T-helper 9 cell (primary cell): ENCODE measurements at places on chromosomes 11 and 22.

GRCh38 chr11:9651899-9652748 is 11.8 kb upstream of the SWAP70 start:
- DNase-seq = no peak

GRCh38 chr11:44304091-44305025 is 5.6 kb downstream of the ALX4 start:
- DNase-seq = no peak

GRCh38 chr11:69656536-69657455 is 15.8 kb downstream of the CCND1 start:
- DNase-seq = no peak

DNA sequence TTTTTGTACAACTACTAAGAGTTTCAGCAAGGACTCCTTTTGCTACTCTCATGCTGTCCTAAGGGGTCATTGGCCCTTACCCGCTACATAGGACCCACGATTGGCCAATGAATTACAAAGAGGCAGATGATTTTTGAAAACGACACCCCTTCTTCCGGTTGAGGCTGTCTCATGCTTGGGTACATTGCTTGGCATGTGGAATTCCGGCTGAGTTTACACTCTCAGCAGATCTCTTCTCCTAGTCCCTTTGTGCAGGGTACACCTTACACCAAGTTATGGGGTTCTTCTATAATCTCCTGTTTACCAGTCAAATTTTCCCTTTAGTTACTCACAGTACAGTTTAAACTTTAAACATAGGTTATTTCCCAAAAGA is 52.1 kb downstream of the SLC17A6 start:
- no peak for DNase-seq

DNA sequence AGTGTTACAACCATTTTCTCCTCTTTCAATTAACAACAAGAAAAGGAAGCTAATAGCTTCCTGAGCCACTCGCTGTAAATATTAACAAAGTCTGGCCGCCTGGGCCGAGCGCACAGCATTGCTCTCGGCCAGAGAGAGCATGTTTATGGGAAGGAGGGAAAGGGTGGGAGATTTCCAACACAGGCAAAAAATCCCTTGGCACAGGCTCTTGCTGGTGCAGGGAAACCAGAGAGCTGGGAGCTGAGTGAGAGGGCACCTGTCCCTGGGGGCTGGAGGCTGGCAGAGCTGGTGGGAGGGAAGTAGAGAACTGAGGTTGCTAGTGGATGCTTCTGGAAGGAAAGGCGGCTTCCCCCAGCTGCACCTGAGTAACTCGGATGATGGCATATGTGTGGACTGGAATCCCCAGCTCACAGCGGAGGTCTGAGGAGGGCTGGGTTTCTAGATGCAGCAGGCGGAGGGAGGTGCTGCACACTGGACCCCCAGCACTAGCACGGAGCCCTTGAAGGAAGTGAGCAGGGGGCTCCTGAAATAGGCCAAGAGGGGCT is 59.6 kb downstream of the FLRT1 start:
- no peak for DNase-seq
